Stimulated activated CD4-positive, alpha-beta T cell treated with anti-CD3 and anti-CD28 coated beads, Interleukin-1b, Interleukin-23, amount 100 ng/mL, for 1 hour (primary cell): ENCODE measurements at places on chromosomes 16 and 17.

DNA sequence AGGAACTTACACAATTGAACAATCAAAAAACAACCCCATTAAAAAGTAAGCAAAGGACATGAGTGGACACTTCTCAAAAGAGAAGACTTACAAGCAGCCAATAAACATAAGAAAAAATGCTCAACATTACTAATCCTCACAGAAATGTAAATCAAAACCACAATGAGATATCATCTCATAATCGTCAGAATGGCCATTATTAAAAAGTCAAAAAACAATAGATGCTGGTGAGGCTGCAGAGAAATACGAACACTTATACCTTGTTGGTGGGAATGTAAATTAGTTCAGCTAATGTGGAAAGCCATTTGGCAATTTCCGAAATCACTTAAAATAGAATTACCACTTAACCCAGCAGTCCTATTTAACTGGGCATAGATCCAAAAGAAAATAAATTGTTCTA lies 301.9 kb upstream of the KCNJ16 start:
- DNase-seq: no peak

DNA sequence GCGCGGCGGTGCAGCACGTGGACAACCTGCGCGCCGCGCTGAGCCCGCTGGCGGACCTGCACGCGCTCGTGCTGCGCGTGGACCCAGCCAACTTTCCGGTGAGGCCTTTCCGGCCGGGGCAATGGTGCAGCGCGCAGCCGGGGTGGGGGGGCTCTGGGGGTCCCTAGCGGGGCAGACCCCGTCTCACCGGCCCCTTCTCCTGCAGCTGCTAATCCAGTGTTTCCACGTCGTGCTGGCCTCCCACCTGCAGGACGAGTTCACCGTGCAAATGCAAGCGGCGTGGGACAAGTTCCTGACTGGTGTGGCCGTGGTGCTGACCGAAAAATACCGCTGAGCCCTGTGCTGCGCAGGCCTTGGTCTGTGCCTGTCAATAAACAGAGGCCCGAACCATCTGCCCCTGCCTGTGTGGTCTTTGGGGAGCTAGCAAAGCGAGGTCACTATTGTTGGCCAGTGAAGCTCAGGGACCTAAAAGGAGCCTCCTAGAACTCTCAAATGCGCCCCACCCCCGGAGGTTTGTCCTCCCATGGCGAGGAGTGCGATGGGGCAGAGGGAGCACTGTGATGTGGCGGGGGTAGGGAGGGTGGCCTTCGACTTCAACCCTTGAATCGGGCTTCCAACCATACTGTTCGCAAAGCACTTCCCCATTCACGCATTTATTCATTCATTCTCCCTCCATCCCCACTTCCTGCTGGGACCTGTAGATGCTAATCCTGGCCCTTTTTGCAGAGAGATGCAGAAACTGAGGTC lies 770 bp downstream of the HBM start:
- no peak for DNase-seq

GRCh38 chr16:79997257-79997656 lies 396.7 kb upstream of the MAF start:
- DNase-seq: no peak

DNA sequence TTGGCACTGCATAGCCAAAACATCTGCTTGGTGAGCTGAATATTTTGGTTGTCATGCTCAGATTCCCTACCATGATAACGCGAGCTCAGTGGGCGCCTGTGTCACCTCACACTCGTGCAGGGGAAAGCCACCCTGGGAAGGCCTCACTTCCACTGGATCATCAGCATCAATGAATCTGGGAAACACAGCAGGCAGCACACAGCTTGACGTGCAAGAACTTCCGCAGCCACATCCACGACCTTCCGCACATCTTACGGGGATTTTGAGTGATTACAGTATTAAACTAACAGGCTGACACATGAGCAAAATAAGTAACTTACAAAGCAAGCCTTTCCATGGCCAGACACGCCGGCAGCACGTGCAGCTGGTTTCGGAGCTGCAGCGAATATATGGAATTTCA lies 54.7 kb upstream of the FOXF1 start:
- DNase-seq: no peak

DNA sequence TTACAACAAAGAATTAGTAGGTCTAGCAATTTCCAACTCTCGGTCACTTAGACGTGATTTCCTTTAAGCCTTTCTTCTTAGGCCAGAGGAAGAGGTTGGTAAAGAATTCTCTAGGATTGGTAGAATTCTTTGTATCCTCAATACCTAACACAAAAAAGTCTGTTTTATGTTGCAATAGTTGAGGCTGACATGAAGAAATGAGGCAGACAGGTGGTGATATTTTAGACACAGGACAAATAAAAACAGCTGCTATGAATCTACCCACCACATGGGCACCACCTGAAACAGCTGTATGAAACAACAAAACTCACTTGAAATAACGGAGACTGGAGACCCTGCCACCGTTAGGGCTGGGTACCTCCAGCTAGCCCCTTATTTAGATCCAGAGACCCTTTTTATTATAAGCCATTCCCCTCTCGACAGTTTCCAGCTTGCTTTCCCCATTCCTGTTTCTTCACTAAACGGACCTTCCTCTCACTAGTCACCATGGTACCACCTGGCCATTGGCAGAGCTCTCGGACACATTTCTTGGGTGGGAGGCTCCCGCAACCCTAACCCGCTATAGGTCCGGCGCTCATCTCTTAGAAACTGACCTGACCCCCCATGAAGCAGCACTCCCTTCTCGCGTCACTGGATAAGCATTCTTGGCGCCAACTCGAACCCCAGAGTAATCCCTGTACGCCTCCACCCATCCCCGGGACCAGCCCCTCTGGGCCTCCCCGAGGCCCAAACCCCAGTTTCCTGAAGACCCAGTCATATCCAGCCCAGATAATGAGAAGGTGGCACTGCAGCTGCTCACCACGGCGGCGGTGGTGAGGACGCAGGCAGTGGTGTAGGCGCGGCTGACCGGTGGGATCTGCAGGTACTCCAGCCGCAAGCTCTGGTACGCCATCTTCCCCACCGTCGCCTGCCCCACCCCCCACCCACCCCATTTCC lies at the start of gene DERL2:
Gene DERL2, minus strand, starts transcription at position 909 of the 936 bp plus-strand sequence. Its CDS starts 17 bp downstream, at position 892.
- no peak for DNase-seq

- DNase-seq: no peak
Measured at GRCh38 chr17:40499551-40500189, 1.8 kb downstream of the TNS4 start.

- no peak for DNase-seq
Measured at GRCh38 chr16:74577882-74578366, 29.0 kb downstream of the GLG1 start.

- no peak for DNase-seq
Measured at GRCh38 chr17:72683506-72684404, 408.7 kb downstream of the SLC39A11 start.
